ENCODE measurements at places on chromosomes 7 and 10.

DNA sequence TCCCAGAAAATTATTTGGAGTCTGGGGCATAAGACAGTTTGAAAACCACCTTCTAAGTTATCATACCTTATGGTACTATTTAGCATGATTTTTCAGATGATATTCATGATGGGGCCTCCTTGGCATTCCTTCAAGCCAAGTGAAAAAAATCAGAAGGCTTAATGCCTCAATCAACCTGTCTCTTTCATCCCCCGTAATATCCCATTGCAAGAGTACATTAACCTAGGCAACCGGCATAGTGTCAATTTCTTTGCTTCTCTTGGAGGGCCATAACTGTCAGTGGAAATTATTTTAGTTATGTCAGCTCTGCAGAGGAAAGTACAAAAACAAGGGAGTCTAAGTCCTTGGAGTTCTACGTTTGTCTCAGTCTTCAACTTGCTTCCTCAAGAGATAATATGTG, 43.4 kb downstream of the INHBA start:
- DNase-seq = no peak

- DNase-seq = peak; percentile 2
Measured at GRCh38 chr7:129989466-129989865, 36.7 kb upstream of the UBE2H start.

DNA sequence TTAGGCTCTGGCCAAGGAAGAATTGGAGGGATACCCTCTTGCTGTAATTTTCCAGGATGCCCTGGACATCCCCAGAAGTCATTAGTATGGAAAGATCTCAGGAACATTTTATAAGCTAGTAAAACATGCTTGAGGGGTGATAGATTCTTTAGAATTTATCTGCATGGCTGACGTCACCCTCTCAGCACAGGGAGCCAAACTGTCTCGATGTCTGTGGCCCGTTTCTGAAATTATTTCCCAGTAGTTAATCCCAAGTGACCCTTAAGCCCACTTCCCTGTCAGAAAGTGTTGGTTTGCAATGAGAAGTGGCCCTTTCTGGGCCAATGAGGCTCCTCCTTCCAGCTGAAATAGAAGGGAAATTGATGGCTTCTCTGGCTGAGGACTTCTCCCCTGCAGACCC, 184.5 kb upstream of the BMPER start:
- no peak for DNase-seq

GRCh38 chr10:76112826-76113150, 681.4 kb downstream of the LRMDA start:
- no peak for DNase-seq

GRCh38 chr10:124643330-124644009, 100.7 kb downstream of the FAM53B start:
- DNase-seq = no peak

DNA sequence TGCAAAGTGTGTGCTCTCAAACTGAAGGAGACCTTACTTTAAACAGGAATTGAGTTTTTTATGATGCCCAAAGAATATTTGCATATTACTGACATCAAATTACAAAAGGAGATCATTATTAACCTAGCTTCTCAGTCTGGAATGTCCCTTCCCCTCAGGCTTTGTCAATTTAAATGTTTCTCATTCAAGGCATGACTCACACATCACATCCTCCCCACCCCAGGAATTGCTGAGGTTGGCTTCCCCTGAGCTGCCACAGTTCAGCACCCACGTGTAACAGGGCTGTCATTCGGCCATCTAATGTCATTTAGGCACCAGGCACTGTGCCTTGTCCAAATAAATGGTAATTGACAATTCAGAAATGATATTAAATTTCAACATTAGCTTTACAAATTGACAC, 305.9 kb upstream of the MGMT start:
- DNase-seq = no peak

Measured in stimulated activated CD8-positive, alpha-beta memory T cell treated with anti-CD3 and anti-CD28 coated beads, Interleukin-15, amount 100 ng/mL, for 1 hour (primary cell).